ENCODE measurements at places on chromosomes 16 and 17.

GRCh38 chr17:38809828-38810227 lies 10.5 kb upstream of the PIP4K2B start:
- DNase-seq = no peak

GRCh38 chr16:85524630-85525419 lies 88.3 kb upstream of the GSE1 start:
- peak; percentile 66 for DNase-seq

GRCh38 chr17:1164935-1165556 lies 14.7 kb downstream of the ABR start:
- peak; percentile 57 for DNase-seq

- DNase-seq = no peak
Observed at GRCh38 chr16:59204589-59204988, 470.5 kb upstream of the GOT2 start.

DNA sequence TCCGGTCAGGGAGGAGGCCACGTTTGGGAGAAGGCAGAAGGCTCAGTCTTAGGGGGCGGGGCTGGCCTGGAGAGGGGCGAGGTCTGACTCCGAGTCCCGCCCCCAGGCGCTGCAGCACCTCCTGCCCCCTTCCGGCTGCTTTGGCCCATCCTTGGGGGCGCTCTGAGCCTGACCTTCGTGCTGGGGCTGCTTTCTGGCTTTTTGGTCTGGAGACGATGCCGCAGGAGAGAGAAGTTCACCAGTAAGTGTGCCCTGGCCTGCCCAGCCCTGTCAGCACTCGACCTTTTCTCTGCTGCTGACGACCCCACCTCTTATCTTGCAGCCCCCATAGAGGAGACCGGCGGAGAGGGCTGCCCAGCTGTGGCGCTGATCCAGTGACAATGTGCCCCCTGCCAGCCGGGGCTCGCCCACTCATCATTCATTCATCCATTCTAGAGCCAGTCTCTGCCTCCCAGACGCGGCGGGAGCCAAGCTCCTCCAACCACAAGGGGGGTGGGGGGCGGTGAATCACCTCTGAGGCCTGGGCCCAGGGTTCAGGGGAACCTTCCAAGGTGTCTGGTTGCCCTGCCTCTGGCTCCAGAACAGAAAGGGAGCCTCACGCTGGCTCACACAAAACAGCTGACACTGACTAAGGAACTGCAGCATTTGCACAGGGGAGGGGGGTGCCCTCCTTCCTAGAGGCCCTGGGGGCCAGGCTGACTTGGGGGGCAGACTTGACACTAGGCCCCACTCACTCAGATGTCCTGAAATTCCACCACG lies 1.5 kb downstream of the TNFRSF12A start:
- peak; percentile 88 for DNase-seq

GRCh38 chr17:1006054-1006453 lies 9.1 kb downstream of the TIMM22 start:
- no peak for DNase-seq

- no peak for DNase-seq
Observed at GRCh38 chr16:89582614-89583196, 7.1 kb downstream of the CPNE7 start.

DNA sequence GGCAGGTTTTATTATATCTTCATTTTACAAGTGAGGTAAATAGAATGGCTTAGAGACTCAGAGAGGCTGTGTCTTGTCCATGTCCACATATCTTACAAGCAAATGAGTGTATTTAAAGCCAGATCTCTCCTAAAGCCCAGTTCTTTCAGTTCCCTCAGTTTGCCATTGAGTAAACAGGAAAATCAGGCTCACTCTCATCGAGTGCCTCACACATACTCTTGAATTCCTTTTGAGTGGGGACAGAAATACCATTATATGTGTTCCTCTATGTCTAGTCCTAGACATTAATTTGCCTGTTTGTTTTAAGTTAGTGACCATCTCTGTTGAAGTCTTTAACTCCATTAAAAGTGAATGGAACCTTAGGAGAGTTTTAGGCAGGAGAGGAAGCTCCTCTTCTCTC lies 40.1 kb downstream of the BPTF start:
- no peak for DNase-seq

DNA sequence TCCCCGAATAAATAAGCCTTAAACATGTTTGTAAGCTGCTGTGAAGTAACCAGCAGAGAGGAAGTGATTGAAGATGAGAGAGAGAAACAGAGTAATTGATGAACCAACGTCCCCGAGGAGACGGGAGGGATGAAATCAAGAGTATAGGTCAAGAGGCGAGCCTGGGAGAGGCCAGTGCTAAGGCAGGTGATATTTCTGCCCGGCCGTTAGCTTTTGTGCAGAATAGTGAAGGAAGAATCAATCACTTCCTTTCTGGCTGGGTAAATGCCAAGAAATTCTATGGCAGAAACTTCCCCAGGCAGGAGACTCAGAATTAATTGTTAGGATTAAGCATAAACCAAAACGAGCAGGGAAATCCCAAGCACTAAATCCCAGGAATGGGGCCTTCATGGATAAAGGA lies 273.8 kb downstream of the CDH13 start:
- DNase-seq = no peak

DNA sequence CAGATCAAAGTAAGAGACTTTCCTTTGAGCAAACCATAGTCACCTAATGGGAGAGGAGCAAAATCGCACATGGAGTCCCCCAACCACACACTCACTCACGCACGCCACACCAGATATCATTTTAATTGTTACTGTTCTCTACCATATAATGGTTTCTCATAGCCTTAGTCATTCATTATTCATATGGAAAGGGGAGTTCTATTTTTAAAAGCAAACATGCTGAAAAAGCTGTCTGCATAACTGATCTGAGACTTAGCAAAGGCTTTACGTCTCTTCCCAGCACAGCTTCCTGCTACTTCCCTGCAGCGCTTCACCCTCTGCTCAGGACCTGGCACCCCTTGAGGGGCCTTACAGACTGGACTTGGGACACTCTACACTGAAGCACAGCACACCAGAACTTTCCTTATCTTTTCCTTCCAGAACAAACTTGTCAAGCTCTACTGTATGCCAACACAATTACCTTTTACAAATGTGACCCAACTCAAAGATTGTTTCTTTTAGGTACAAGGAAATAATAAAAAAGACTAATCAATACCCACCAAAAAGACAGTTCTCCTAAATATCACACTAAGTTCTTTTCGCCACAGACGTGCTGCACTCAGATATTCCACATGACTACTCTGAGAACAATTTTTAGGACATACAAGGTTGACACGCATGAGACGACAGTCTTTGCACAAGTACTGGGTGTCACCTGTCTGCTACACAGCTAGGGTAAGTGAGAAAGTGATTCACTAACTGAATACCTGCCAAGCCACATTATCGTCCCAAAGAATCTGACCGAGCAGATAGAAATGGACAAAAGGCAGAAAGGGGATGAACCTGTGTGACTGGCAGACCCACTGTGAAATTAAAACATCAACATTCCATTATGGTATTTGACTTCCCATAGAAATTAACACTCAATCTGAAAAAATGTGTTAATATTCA lies 21.5 kb downstream of the SRP68 start:
- DNase-seq = no peak

- DNase-seq = no peak
Observed at GRCh38 chr16:79801646-79802045, 201.1 kb upstream of the MAF start.

- DNase-seq = no peak
Observed at GRCh38 chr17:28392491-28392890, 13.5 kb downstream of the SLC46A1 start.

GRCh38 chr16:23466162-23466885 lies 13.3 kb upstream of the COG7 start:
- no peak for DNase-seq

DNA sequence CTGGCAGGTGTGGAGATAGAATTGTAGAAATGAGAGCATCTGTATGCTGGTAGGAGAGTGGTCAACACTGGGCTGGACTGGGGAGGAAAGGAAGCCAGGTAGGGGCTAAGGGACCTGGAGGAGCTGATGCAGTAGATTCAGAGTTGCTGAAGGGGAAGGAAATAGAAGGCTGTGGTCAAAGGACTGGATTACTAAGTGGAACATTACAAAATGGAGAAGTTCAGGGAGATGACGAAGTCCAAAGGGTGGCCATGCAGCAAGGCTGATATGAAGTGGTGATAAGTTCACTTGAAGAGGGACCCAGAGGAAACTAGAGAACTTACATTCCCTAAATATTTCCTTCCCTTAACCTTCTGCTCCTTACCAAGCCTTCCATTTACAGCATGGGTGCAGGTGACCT lies 8.6 kb upstream of the CCL2 start:
- DNase-seq = no peak

- DNase-seq = peak; percentile 78
Observed at GRCh38 chr16:22300427-22301071, 3.3 kb downstream of the POLR3E start.

- no peak for DNase-seq
Observed at GRCh38 chr17:40953881-40954280, 12.9 kb downstream of the KRT39 start.

GRCh38 chr17:37827905-37828650 lies 83.2 kb upstream of the HNF1B start:
- DNase-seq = no peak

DNA sequence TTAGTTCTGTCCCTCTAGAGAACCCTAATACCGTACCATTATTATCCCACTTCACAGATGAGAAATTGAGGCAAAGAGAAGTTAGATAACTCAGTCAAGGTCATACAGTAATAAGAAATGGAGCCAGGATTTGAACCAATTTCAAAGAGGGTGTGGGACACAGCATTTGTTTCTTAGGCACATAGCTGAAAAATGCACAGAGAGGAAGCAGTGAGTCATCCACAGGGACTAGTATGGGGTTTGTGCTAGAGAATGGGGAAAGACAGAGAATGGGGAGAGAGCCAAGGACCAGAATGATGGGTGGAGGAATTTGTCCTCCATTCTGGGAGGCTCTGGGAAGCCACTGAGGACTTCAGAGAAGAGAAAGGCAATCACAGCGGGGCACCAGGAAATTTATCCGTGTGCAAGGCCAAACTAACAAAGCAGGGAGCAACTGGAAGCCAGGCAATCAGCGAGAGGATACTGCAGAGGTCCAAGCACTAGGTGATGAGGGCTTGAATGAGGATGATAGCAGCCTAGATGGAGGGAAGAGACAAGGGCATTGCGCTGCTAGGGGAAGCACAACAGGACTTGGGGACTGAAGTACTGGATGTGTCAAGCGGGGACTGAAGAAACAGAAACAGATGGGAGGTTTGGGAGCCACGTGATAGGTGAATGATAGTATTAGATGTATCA lies 78.1 kb upstream of the ZFHX3 start:
- no peak for DNase-seq

GRCh38 chr17:76872874-76873221 lies 4.6 kb downstream of the MGAT5B start:
- no peak for DNase-seq

GRCh38 chr16:85514295-85514597 lies 98.9 kb upstream of the GSE1 start:
- DNase-seq = peak; percentile 84

GRCh38 chr17:6799738-6800137 lies 23.7 kb downstream of the FBXO39 start:
- DNase-seq = no peak

DNA sequence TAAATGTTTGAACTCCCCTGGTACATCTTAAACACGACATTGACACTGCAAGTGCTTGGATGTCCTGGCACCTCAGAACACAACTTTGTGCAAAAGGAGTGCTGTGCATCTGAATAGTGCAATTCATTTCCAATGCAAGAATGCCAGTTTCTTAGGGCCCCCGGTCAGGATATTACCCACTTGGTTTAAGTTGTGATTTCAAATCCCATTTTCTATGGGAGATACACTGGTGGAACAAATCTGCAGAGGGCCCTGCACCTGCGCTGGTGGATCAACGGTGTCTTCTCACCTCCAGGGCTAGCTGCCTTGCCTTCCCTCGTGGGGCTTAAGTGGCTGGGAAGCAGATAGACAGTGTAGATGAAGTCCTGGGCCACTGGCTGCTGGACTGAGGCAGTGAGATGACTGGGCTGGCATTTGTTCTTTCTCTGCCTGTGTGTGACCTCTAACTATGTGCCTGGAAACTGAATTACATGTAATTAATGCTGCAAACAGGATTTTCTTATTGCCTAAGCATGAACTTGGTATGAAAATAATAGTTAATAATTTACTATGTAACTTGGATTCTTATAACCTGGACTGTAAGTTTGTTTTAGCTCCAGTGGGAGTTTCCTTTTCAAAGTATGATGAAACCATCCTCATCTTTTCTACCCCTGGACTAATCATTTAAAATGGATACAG lies 20.9 kb downstream of the HAPSTR1 start:
- no peak for DNase-seq

GRCh38 chr17:21041741-21042457 lies 912 bp downstream of the USP22 start:
- peak; percentile 91 for DNase-seq

DNA sequence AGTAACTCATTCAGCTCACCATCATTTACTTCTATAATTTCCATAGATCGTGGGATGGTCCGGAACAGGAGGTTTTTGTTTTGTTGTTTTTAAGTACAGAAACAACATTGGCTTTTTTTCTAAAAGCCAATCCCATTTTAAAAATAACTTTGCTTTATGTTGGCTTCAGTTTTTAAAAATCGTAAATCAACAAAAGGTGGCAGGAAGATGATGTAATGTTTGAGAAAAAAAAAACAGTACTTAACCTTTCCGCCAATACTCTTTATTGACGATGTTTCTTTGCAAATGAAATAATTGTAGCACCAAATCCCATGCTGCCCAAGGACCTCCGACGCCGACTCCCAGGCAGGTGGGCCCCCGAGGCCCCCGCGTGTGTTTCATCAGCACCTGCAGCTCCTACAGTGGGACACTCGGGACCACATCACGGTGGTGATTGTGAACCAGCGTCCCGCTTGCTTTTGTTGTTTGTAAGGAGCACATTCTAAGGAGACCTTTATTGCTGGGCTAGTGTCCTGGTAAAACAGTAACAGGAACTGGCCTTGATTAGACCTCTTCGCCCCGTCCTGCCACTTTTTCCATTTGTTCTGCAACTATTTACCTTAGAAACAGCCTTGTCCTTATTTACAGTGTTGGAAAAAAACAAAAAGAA lies 140.2 kb upstream of the CHMP6 start:
- no peak for DNase-seq

DNA sequence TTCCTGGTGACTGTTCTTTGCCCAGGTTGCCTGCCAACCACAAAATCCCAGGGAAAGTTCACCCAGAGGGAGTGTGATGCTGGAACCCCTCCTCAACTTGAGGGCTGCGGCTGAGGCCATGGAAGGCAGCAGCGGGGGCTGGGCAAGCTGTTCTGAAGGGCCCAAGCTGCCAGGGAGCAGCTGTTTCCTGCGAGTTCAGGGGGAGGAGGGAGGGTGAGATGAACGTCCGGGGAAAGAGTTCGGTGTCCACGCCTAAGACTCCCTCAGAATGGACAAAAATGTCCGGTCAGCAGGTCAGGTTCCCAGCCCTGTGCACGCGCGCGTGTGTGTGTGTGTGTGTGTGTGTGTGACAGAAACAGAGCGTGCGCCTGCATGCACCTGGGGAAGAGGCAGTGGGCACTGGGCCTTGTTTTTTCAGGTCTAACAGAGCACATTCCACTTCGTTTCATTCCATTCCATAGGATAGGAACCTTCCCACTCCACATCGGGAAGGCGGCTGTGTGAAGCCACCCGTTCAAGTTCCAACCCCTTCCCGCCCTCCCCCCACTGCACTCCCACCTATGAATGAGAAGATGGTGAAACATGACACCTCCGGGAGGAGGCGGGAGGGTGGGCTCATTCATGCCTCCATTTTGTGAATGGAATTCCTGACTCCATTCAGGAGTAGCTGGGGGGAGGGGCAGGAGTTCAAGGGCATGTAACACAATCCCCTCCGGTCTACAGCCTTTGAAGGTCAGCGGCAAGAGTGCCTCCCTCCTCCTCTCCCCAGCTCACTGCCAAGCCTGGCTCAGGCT lies 15.7 kb downstream of the ETV4 start:
- DNase-seq = peak; percentile 87

GRCh38 chr17:17502741-17503565 lies 6.8 kb upstream of the RASD1 start:
- no peak for DNase-seq

Data from heart left ventricle (tissue), 16 donors.